ENCODE measurements at places on chromosomes 3 and 15.

- DNase-seq: no peak
Observed at GRCh38 chr3:12724794-12725193, 34.3 kb downstream of the TMEM40 start.

GRCh38 chr3:70094197-70094596, 94.7 kb downstream of the SAMMSON start:
- no peak for DNase-seq

- no peak for DNase-seq
Observed at GRCh38 chr15:85402195-85402881, 21.9 kb downstream of the AKAP13 start.

DNA sequence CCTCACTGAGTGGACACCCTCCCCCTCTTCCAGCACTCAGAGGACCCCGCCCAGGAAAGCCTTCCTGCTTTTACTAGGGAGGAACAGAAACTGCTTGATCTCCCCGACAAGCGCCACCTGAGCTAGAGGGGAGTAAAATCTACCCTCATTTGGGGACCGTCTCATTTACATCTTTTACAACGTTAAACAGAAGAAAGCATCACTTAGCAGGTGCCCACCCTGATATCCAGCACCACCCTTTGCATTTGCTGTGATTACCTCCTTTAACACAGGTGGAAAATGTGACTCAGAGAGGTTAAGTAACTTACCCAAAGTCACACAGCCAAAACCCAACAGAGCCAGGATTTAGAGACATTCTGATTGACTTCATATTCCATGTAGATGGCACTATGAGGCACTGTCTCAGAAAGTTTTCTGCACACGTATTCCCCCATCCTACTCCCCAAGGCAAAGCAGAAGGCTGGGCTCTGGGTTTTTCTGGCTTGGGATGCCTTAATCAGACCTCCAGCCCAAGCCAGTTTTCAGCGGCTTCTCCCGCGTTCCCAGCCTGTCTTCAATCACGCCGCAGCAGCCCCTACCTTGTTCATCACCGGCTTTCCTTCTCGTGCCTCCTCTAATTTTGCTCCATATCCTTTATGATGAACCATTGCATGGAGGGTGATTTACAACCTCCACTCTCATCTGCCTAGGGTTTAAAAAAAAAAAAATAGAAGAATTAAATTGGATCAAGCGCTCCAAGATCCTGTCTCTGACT, 314.6 kb upstream of the PROK2 start:
- no peak for DNase-seq

DNA sequence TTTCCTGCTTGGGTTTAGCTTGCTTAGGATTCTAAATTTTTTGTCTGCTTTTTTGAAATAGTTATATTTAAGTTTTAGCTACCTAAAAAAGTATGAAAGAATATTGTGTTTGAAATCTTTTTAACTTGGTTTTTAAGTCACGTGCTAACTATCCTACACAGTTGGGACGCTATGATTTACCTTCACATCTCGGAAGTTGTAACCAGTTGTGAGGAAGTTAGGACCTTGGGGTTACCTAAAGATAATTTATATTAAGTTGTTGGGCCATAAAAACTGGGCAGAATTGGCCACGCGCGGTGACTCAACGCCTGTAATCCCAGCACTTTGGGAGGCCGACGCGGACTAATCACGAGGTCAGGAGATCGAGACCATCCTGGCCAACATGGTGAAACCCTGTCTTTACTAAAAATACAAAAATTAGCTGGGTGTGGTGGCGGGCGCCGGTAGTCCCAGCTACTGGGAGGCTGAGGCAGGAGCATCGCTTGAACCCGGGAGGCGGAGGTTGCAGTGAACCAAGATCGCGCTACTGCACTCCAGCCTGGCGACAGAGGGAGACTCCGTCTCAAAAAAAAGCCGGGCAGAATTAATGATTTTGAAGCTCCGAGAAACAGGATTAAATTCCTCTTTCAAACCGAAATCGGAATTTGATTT, 1.0 kb downstream of the ZFAND6 start:
- peak; percentile 8 for DNase-seq

DNA sequence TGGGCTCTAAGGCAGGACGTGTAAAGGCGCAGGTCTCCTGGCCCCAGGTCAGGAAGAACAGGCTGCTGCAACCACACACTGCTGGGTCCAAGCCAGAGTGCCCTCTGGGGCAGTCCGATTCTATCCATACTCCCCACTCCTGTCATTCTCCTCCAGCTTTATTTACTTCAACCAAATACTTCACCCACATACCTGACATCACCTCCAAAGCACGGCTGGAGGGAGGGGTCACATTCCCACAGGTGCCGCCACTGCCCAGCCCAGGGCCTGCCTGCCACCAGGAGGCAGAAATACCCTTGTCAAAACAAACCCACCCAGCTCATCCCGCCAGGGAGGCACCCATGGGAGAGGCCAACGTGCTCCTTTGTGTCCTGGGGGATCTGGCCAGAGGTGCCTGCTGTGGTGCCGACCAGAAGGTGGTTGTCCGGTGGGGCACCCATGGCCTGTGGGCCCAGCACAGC, 100.4 kb downstream of the DAPK2 start:
- DNase-seq: no peak

DNA sequence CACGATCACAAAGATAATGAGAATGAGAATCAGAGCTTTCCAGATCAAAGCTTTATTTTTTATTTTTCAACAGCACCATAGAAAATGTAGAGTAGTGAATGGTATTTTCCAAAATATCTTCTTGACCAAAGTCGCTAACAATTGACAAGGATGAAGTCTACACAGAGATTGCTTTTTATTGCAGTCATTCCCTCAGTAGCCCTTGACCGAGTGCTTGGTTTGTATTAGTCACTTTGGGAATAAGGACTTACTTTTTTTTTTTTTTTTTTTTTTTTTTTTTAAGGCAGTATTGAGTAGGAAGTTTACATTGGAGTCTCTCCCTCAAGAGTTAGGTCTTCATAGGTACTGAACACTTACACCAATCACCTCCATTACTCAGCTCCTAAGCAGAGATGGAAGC, 39.8 kb downstream of the THRB start:
- no peak for DNase-seq

DNA sequence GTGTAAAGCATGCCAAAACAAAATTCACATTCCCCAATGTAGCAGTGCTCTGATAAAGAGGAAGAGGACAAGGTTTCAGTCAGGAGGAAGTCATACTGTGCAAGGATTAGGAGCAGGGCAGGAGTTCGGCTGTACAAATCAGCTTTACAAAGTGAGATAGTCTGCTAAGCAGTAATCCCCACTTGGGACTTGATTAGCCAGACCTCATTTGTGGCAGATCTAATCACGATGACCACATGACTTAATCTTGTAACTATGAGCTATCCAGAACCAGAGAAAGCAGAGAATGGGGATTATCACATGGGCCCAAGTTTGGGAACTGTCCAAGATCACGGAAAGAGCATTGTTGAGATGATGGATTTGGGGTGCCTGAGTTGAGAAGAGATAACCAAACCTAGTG, 7.8 kb downstream of the DCBLD2 start:
- no peak for DNase-seq

DNA sequence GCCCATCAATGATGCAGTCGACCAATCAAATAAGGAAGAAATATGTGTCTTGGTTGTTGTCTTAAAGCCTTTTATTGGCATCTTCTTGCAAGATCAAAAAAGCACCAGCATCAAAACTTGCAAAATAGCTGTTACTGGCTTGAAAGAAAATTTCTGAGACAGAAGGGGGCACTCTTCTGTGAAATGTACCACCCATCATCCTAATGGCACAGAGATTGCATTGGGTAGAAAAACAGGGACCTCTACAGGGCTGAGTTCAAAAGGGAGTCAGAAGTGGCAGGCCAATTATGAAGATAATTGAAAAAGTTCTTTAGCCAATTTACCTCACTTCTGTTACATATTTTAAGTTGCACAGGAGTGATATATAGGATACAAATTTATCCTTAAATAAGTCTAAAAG, 122.3 kb upstream of the GPR149 start:
- DNase-seq: no peak

- DNase-seq: no peak
Observed at GRCh38 chr3:71244826-71245488, 338.6 kb downstream of the FOXP1 start.

DNA sequence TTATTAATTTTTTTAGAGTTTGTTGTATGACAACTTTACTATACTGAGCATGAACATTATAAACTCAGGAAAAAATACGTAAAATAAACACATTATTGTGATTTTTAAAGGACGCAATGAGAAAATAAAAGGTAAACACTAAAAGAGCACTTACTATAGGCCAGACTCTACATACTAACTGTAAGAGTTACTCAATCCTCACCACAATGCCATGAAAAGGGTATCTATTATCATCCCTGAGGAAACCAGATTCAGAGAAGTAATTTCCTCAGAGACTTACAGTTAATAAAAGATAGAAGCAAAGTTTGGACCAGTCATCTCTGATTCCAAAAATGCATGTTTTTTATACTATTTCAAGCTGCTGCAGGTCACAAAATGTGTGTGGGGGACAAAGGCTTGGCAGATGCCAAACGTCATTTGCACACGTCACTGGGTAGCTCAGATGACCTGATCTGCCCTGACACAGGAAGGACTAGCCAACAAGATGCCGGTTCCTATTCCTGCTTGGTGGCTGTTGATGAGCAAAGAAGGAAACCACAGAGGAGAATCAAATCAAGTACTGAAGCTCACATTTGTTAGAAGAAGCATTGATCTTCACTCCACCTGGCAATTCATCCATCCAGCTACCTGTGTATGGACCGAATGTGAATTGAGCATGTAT, 42.3 kb downstream of the KLHL6 start:
- DNase-seq: peak; percentile 37

GRCh38 chr15:63408524-63408923, 26.9 kb upstream of the CA12 start:
- no peak for DNase-seq

GRCh38 chr3:184512621-184513020, 49.0 kb upstream of the EPHB3 start:
- no peak for DNase-seq

GRCh38 chr15:87123676-87124382, 1044.2 kb downstream of the AGBL1 start:
- DNase-seq: no peak

GRCh38 chr15:42553554-42553953, 4.9 kb downstream of the HAUS2 start:
- no peak for DNase-seq

DNA sequence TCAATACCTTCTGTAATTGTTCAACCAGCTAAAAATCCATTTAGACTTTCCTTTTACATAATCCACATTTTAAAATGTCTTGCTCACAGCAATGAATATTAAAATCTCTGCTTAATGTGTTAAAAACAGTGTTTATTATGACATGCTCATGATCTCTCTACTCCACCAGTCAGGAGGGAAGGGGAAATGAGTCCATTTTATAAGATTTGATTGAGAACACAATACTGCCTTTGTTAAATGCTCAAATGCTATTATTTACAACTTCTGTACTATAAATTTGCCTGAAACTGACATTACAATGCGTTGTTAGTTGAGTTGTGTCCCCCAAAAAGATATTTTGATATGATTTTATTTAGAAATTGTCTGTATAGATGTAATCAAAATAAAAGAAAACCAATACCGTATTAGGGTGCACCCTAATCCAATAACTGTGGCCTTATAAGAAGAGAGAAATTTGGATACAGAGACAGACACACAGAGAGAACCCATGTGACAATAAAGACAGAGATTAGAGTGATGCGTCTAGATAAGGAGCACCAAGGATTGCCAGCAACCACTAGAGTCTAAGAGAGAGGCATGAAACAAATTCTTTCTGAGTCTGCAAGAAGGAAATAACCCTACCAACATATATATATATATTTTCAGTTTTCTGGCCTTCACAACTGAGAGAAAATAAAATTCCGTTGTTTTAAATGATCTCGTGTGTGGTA, 9.1 kb upstream of the PLSCR4 start:
- DNase-seq: no peak

DNA sequence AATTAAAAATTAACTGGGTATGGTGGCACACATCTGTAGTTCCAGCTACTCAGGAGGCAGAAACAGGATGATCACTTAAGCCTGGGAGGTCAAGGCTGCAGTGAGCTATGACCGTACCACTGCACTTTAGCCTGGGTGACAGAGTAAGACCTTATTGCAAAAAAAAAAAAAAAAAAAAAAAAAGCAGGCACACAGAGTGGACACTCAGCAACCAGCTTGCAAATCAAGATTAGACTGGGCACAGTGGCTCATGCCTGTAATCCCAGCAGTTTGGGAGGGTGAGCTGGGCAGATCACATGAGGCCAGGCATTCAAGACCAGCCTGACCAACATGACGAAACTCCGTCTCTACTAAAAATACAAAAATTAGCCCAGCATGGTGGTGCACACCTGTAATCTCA, 5.4 kb downstream of the CLN6 start:
- DNase-seq: no peak

GRCh38 chr15:67091980-67092677, 26.7 kb downstream of the SMAD3 start:
- DNase-seq: no peak

DNA sequence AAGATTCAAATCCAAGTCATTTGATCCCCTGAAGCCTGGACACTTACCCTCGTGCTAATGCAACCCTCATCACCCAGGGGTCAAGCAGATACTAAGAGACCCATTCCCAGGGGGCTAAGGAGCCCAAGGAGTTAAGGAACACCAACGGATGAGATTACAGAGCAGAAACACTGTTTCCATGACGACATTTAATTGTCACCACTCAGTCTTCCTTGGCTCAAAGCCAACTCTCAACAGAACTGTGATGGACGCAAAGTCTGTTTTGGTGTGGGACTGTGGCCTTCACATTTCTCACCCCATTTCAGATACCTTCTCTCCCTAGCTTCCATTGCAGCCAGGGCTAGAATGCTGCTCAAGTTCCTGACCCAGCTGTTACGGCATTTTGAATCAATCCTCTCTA, 383.5 kb upstream of the WNT5A start:
- DNase-seq: no peak

DNA sequence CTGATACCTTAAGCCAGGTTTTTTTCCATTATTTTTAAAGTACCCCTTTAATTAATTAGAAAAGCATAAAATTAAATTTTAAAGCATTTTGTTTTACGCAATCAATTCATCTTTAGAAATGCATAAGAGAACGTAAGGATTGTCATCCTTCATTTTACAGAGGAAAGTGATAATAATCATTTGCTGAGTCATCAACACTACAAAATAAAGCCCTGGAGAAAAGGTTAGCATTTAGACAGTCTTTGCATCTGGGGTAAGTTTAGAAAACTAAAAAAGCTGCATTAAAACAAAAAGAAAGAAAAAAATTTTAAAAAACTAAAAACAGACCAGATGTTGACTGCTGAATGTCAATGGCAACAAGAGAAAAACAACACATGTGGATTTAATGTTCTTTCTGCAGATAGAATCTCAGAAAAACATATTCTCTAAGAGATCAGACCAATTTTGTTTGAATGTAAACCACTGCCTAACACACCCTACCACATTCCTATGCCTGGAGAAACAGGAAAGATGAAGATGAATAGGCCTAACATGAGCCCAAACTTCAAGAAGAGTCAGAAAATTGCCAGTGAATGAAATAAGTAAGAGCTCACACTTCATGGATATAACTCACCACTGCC, 59.9 kb downstream of the SUCNR1 start:
- DNase-seq: no peak

DNA sequence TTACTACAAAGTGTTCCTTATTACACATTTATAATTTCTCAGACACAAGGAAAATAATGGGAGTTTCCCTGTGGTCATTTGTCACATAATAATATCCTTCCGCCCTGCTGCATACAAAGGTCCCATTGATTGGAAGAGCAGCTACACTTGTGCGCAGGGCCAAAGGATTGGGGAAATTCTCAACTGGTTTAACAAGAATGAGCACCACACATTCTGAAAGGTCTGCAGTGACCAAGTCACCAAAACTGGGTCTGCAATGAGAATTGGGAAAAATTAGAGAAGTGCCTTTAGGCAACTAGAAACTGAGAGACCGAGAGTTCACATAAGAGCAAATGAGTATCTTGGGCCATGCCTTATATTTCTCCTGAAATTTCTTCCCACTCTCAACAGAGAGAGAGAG, 98.2 kb upstream of the NR2F2 start:
- DNase-seq: no peak
